ENCODE measurements at places on chromosomes 3 and 15. TPM values are rescaled to one million over a fixed set of nuclear protein-coding genes. Genes with fewer than 3 reads are reported as not detected.

THBS1 gene
- polyA plus RNA-seq: 22.2 TPM

LTK gene
- 6.2 TPM for polyA plus RNA-seq

MFN1 gene
- polyA plus RNA-seq: 27.7 TPM

GRAMD2A gene
- polyA plus RNA-seq: 0.29 TPM

GOLGA8N gene
- polyA plus RNA-seq: 0.59 TPM
